ENCODE measurements at places on chromosomes 4 and X. TPM values are rescaled to one million over a fixed set of nuclear protein-coding genes. Genes with fewer than 3 reads are reported as not detected.

The KIF4A gene
- total RNA-seq: 0.61 TPM

The CRMP1 gene
- total RNA-seq: 2.1 TPM

The H2BW2 gene
- not detected for total RNA-seq

The PARM1 gene
- 53.6 TPM for total RNA-seq

GRCh38 chr4:152296386-152296785, 239.5 kb downstream of the FBXW7 start:
- DNase-seq: no peak

GRCh38 chrX:116881961-116882360, 419.2 kb upstream of the CT83 start:
- no peak for DNase-seq

DNA sequence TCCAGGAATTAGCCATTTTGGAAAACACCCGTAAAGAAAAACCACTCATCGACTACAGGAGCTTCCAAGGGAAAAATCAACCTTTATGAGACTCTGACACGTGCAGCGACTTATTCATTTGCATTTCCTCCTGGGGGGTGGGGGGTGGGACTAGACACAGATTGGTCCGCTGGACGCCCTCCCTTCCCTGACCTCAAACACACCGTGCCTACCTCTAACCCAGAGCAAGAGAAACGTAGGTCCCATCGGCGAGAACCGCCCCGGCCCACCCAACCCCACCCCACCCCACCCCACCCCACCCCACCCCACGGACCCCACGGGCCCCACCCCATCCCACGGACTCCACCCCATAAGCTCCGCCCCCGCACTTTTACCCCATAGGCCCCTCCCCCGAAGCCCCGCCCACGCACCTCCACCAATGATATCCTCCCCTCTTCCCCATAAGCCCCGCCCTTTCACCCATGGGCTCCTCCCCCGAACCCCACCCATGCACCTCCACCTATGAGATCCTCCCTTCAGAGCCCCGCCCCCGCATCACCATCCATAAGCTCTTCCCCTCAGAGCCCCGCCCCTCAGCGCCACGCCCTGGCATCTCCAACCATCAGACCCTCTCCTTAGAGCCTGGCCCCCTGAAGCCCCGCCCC, 1.1 kb downstream of the GTPBP6 start:
- no peak for DNase-seq

DNA sequence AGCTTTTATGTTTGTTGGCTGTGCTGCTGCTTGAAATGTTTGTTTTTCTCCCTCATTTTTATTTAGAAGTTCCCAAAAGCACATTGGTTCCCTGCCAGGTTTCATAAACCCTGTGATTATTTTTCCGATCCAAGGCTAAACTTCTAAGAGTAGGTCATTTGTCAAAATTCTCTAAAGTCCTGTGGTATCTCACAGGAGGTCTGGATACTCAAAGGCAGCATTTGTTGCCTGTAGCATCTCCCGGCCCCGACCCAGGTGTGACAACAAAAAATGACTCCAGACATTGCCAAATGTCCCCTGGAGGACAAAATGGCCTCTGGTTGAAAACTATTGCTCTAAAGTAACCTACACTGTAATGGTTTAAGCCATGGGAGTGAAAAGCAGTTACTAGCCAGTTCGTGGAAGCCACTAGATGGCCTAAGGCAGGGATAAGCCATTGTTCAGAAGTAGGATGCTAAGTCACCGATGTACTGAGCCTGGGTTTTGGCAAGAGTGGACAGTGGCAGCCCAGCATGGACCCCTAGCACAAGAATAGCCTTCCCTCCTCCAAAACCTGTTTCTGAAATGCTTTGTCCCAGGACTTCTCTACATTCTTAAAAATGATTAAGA, 256.1 kb downstream of the THOC2 start:
- no peak for DNase-seq

DNA sequence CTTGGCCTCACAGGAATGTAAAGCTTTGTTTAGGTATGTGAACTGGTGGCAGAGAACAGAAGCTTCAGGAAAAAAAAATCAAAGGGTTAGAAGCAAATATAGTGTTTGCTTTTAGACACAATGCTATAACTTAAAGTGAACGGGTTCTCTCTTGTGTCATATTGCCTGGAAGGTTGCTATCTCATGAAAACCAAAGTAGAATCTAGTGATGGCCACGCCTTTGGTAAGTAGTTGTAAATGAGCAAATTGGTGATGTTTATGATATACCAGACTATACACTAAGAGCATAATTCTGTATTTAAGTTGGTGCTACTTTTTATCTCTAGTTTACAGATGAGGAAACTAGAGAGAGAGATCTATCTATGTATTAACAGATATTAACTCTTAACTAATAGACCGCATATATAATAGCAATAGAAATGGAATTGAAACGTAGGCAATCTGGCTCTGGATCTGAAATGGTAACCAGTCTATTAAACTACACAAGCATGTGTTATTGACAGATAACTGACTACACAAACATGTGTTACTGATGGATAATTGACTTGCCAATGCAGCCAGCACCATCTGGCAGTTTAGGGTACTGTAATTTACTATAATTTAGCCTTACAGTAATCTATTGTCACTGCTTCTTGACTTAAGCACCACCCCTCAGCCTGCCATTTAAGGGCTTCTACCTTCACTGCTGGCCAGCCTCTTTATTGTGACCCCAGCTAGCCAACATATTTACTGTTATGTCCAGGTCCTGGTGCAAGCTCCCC, 40.8 kb downstream of the HCCS start:
- DNase-seq: no peak

- DNase-seq: no peak
Observed at GRCh38 chr4:19945979-19946380, 305.7 kb upstream of the SLIT2 start.

DNA sequence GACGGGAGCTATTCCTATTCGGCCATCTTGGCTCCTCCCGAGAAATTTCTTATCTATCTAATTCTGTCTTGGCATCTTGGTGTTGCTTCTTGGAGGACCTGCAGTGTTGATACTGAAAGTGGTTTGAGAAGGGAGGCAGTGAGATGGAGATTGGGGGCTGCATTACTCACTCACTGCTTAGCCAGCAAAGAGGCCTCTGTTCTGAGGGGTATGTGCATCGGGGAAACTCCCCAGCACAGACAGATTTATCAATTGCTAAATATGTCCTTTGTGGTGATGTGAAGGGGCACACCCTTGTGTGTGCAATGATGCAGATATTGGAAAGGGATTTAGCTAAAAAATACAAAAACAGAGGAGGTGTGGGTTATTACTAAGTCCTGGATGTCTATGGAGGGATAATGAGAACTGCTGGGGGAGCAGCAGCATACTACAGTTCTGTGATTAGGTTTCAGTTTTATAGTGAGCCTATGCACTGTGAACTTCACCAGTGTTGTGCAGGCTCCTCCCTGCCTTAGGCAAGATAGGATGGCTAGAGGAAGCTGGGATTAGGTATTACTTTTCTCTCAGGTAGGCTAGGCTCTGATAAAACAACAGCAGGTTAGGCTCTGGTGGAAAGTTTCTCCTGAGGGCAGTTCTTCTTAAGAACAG, 279.0 kb downstream of the HS3ST1 start:
- DNase-seq: no peak

DNA sequence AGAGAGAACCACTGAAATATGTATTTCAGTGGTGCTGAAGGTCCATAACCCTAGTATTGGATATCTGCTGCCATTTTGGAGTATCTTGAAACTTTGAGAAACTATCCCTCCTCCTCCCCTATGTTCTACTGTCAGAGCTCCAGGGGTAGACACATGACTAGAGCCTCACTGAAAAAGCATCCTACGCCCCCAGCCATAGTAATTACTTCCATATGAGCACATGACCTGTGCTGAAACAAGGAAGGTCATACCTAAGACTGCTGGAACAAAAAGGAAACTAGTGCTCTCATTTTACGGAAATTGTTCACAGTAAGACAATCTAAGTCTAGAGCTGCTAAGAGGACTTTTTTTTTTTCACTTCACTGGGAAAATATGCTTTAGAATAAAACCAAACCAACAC, 42.0 kb upstream of the MAPK10 start:
- no peak for DNase-seq

- no peak for DNase-seq
Observed at GRCh38 chrX:133660281-133660680, 245.0 kb upstream of the GPC4 start.

DNA sequence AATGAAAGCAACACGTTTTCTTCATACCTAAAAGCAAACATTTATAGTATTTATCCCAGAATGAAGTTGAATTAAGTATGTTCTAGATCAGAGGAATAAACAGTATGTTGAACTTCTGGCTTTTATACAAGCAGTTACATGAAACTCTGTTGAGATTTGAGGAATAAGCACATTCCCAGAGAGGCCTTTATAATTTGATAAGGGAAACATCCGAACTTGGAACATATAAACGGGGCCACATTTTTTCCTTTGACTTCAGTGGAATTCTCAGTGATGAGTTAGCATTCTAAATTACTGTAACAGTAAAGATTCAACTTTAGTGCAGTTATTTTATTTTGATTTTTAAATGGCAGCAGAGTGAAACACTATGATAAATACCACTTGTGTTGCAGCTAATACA, 119.5 kb downstream of the GLRA3 start:
- DNase-seq: no peak

- no peak for DNase-seq
Observed at GRCh38 chr4:54872261-54872660, 214.5 kb downstream of the KIT start.

DNA sequence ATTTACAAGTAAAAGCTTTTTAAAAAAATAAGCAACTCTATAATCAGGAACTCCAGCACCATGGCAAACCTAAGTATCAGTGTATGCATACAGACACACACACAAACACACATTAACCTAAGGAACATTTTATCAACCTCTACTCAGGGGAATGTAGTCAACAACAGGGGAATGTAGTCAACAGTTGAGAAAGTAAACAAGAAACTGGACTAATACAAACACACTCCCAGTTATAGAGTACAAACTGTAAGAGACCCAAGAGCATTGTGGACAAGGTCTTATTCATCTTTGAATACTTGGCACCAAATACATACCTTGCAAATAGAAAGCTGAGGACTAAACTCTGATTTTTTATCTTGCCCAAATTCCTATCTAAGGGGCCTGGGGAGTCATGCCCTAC, 36.2 kb downstream of the PAPSS1 start:
- peak; percentile 23 for DNase-seq

DNA sequence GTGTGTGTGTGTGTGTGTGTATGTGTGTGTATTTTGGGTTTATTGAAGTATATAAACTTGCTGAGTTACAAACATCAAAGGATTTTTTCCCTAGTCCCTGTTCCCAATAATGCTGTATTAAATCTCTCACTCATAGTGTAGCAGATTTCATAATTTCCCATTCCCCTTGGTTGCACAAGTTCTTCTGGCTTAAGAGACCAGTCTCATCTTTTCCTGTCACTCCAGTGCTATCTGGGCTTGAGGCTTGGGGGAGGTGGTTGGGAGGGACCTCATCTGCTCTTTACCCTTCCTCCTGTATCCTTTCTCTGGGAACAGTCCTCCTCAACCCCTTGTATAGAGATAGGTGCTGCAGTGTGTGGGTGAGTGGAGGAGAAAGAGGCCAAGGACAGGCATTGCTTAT, 285.4 kb upstream of the BOD1L1 start:
- DNase-seq: no peak

GRCh38 chrX:151745651-151746050, 11.1 kb downstream of the CNGA2 start:
- no peak for DNase-seq

GRCh38 chr4:183149616-183150539, 50.8 kb downstream of the WWC2 start:
- DNase-seq: no peak

DNA sequence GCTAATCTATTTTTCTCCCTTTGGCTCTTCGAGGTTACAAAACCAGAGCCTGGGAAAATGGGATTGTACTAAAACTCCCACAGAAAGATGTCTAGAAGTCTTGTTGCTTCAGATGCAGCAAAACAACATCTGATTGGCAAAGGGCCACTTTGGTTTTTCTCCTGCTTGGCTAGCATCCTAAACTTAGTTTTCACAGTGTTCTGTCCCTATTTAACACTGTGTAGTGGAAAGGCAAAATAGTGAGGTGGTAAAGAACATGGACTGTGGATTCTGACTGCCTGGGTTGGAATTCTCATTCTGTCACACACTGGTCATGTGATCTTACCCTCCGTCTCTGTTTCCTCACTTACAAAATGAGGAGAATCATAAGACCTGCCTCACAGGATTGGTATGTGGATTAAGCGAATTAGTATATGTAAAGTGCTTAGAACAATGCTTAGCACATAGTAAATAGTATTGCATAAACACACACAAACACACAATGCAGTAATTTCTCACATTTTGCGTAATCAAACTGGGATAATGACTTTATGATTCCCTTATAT, 23.5 kb downstream of the TIGD2 start:
- DNase-seq: peak; percentile 64

- peak; percentile 55 for DNase-seq
Observed at GRCh38 chr4:4818415-4819212, 40.9 kb upstream of the MSX1 start.
